ENCODE measurements at places on chromosomes 12 and 14.

- DNase-seq: no peak
Observed at GRCh38 chr12:112846619-112847018, 55.1 kb downstream of the RPH3A start.

DNA sequence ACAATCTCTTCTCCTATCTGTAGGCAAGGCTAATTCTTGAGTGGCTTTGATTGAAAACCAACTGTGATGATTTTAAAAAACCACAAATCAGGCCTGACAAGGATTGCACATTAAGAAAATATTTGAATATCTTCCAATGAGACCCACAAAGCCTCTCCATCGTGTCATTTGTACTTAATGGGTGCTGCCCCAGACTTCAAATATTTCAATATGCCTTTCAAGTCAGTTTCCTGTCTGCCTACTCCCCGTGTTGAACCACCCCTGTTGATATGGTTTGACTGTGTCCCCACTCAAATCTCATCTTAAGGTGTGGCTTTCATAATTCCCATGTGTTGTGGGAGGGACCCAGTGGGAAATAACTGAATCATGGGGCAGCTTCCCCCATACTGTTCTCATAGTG lies 159.7 kb upstream of the EGLN3 start:
- no peak for DNase-seq

DNA sequence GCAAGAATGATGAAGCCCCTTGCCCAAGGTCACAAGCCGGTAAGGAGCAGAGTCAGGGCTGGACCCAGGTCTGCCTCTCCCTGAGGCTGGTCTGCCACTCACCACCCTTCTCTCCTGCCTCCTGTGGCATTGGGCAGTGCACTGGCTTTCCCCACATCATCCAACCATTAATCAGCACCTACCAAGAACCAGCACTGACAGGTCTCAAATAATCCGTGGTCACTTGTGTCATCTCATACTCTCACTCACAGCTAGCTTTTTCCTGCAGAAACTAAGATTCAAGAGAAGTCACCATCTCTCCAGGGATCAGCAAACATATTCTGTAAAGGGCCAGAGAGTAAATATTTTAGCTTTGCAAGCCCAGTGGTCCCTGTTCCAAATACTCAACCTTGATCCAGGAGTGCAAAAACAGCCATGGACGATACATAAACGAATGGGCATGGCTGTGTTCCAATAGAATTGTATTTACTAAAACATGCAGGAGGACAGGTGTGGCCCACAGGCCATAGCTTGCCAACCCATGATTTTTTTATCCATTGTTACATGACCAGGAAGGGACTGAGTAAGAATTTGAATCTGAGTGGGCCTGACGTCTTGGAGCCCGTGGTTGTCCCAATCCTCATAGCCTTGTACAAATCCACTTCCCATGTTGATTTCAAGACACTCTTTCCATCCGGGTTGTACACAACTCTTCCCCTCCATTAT lies 374.2 kb downstream of the BCL11B start:
- DNase-seq: no peak

DNA sequence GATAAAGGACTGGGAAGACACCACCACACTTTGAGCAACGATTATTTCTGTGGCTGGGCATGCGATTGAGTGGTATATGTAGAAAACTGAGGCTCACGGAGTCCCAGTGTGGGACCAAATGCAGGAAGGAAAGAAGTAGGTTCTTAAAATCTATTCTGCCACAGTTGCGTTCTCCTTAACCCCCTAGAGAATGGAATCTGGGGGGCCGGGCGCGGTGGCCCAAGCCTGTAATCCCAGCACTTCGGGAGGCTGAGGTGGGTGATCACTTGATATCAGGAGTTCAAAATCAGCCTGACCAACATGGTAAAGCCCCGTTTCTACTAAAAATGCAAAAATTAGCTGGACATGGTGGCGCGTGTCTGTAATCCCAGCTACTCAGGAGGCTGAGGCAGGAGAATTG lies 29.9 kb upstream of the CORO1C start:
- DNase-seq: no peak

GRCh38 chr14:98886982-98887381 lies 385.0 kb downstream of the BCL11B start:
- DNase-seq: no peak

GRCh38 chr14:90409209-90409730 lies 12.4 kb downstream of the CALM1 start:
- DNase-seq: no peak

GRCh38 chr14:104343294-104343625 lies 204.9 kb downstream of the KIF26A start:
- DNase-seq: no peak

DNA sequence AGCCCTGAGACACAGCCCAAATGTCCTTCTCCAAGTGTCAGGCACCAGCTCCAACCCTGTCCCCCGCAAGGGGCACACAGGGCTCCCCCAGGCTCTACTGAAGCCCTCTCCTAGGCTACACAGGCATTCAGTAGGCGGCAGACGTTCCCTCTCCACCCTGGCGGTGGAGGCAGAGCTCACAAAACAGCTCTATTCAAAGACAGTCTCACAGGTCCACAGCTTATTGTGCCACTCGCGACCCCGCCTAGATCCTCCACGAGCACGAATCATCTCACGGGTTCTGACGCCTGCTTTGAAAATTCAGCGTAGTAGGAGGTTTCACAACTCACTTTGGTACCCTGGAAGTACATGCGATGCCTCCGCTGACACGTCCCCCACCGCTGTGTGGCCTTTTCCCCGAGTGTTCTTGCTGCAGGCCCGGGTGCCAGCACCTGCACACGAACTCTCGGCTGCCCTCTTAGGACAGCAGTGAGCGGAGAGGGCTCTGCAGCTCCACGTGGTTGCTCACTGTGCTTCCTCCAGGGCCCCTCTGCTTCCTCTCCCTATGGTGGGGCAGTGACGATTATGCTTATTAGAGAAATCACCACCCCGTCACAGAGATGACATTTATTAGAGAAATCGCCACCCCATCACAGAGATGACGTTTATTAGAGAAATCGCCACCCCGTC lies 78.5 kb downstream of the ADGRD1 start:
- no peak for DNase-seq

- no peak for DNase-seq
Observed at GRCh38 chr12:10205220-10205807, 7.4 kb upstream of the GABARAPL1 start.

DNA sequence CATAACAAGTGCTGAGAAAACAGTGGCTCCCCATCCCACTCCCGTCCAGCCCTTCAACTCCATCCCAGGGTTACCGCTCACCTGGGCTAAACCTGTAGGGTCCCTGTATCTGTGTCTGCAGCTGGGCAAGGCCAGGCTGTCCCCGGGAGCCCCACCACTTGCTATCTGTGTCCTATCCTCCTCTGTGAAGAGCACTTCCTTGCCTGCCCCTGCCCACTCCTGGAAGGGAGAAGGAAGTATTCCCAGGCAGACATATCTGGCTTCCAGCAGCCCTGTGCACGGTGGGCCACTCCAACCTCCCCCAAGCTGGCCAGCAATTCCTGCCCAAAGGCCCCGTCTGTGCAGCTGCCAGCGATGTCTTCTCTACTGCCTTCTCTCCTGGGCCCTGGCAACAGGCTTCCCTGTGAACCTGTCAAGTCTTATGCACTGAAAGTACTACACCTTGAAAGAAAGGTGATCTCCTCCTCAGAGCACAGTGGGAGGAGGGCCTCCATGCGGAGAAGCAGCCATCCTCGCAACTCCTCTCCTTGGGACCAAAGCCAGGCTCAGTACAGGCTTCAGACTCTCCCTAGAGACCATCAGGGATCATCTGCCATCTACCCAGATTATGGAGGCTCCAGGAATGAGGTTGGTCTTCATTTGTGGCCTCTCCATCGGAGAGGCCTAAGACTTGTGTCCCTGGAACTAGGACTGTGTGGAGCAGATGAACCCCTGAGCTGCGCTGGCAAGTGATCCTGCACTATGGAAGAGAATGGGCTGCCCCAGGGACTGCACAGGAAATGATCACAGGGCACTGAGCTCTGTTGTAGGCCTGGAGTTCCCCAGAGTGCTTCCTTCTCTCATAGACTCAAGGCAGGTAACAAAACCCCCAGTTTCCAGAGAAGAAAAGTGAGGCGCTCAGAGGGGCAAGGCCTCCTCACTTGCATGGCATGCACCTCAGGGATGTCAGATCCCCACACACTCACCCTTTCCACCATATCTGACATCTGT lies 663.6 kb downstream of the BCL11B start:
- no peak for DNase-seq

DNA sequence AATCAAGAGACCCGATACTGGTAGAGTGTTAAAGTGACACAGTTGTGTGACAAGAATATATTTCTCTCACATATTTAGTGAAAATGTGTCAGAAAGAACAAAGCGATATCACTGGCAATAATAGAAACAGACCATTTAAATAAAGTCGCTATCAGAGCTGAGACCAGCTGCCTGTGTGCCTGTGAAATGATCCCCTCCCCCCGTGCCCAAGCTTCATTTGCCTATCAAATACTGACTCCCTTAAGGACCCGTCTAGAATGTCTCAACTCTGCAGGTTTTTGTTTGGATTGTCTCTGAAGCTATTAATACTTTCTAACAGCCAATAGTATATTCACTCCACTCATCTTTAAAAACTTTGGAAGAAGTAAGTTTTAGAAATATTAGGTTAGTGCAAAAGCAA lies 98.9 kb downstream of the EGLN3 start:
- no peak for DNase-seq

DNA sequence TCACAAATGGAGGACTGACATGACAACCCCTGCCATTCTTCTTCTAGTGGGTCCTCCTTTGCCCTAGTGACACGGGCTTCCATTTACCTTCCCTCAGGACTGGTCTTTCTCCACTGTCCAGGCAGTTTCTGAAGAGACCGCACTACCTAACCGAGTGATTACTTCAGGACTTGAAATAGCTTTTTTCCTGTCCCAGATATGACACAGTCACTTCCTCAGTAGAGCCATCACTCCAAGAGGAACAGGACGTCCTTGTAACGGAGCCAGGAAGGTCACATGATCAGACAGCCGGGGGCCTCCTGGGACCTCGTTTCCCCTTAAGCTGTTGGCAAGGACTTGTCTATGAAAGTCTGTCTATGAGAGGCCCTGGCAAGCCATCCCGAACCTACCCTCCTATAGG lies 62.3 kb downstream of the FOS start:
- no peak for DNase-seq

GRCh38 chr14:50321009-50321660 lies 9.0 kb downstream of the DMAC2L start:
- DNase-seq: peak; percentile 51

DNA sequence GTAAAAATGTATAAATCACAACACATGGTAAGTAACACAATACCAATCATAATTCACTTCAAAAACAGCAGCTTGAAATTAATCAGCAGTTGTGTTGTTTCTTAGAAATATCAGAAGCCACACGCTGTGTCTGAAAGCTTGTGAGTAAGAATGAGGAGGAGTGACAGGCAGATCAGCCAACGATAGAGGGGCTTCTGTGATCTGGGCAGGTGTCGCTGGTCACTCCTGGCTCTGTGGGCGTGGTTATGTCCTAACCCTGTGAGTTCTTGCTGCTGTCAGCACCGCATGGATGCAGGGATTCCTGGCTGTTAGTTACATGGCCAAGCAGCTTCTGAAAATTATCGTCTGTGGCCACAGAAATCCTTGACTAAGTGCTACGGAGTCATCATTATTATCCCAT lies 123.4 kb downstream of the SLC25A47 start:
- DNase-seq: no peak

DNA sequence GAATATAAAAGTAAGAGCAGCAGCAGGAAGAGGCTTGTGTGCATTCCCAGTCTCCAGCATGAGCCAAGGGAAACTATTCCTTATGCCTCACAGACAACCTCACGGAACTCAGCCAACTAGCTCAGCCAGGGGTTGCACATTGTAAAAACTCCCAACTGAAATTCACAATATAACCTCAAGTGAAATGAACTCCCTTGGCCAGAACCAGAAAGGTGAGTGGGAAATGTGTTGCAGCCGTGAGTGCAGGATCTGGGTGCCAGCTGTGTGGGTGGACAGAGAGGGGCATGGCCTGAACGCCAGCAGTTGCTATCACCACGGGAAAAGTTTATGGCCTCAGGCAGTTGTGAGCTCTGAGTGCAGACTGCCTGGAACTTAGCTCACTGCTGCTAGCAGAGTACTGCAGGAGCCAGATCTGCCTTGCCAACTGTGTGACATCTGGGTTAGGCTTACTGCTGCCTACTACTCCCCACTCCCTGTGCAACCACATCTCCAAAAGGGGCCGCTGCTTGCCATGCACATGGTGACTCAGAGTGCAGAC lies 2.3 kb upstream of the CLEC1A start:
- peak; percentile 43 for DNase-seq

DNA sequence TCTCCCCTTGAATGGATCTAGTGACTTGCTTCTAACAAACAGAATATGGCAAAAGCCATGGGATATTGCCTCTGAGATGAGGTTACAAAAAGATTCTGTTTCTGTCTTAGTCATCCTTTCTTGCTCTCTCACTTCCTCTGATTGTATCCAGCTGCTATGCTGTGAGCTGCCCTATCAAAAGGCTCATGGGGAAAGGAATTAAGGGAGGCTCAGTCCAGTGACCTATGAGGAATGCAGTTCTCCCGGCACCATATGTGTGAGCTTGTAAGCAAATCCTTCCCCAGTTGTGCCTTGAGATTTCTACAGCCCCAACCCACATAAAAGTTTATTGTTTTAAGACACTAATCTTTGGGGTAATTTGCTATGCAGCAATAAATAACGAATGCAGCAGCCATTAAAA lies 183.1 kb downstream of the KLHL28 start:
- DNase-seq: no peak

- no peak for DNase-seq
Observed at GRCh38 chr14:75273272-75274049, 5.2 kb upstream of the FOS start.

DNA sequence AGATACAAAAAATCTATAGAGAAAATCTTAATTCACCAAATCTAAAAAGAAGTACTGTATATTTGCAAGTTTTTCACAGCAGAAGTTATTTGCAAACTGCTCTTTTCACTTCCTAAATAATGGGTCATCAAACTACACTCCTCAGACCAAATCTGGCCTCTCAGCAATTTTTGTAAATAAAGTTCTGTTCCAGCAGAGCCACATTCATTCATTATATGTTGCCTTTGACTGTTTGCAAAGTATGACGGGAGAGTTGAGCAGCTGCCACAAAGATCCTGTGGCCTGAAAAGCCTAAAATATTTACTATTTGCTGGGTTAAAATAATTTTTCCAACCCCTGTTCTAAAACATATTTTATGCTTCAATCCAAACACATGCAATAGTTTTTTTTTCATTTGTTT lies 1222.3 kb upstream of the SEL1L start:
- no peak for DNase-seq

- no peak for DNase-seq
Observed at GRCh38 chr14:94382716-94383596, 5.4 kb downstream of the SERPINA1 start.

All from mesothelial cell of epicardium (in vitro differentiated cells).